Stimulated activated CD8-positive, alpha-beta memory T cell treated with anti-CD3 and anti-CD28 coated beads, Interleukin-7, amount 100 ng/mL, for 24 hours (primary cell): ENCODE measurements at places on chromosomes 5 and 9.
A peak's percentile ranks its signal among the peaks of the same experiment; 100 is the strongest.

DNA sequence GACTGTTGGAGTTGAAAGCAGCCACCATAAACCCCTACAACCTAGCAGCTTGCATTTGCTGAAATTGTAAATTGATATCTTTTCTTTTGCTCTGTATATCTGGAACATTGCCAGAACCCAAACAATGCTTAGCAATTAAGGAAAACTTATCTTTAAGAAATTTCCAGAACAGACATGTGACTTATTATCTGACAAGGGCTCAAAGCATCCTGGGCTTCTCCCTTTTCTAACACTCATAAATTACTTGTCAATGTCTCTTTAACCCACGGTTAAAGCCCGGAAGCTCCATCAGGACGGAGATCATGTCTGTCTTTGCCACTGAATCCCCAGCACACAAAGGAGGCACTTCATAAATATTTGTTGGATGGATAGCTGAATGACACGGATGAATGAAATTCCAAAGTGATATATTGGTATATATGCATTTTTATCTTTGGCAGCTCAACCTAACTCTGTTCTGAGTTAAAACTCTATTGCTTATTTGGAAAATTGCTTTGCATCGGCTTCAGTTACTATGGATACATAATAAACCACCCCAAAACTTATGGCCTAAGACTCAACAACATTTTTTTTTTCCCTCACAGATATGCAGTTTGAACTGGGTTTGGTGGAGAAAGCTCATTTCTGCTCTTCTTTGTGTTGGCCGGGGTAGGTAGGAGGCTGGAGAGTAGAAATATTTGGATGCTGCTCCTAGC lies 103.1 kb upstream of the CLINT1 start:
- DNase-seq = no peak

DNA sequence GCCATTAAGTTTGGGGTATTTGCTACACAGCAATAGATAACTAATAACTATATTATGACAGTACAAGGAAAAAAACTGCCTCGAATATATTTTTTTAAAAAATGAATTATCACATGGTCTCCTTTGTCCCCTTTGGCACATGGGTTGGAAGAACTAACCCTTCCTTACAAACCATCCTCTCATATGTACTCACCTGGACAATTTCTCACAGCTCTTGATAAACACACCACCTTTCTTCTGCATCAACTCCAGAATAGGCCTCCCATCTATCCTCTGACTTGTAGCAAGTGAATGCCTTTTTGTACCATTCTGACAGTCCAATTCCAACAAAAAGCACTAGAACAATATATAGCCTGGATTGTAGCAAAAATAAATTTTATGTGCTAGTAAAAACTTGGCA lies 78.7 kb upstream of the LARP1 start:
- DNase-seq = no peak

- no peak for DNase-seq
These were observed 34.0 kb downstream of the IDNK start for GRCh38 chr9:83656952-83657351.

DNA sequence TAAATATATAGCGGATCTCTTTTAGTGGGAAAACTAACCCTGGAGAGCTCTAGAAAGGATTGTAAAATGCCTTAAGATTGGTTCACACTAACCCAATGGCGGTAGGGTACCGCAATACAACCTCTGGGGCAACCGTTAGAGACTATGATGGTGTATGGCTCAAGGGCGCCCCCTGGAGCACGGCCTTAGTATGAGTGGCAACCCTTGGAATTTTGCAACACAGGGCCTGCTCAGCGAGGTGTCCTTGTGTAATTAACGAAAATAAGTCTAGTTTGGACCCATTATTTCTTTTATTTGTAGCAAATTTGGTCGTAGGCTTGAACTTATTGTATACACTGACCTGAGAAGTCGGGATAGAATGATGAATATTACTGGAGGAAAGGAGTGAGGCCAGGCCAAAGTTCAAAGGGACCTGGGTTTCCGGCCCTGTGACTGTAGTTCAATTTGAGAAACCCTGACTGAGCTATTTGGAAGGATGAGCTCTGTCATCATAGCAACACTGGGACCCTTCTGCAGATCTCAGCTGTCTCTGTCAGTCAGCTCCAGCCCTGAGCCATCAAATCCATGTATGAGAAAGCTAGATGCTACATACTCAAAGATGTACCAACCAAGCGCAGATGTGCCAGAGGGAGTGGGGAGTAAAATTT lies 54.8 kb downstream of the CAMK4 start:
- DNase-seq = peak; percentile 85

DNA sequence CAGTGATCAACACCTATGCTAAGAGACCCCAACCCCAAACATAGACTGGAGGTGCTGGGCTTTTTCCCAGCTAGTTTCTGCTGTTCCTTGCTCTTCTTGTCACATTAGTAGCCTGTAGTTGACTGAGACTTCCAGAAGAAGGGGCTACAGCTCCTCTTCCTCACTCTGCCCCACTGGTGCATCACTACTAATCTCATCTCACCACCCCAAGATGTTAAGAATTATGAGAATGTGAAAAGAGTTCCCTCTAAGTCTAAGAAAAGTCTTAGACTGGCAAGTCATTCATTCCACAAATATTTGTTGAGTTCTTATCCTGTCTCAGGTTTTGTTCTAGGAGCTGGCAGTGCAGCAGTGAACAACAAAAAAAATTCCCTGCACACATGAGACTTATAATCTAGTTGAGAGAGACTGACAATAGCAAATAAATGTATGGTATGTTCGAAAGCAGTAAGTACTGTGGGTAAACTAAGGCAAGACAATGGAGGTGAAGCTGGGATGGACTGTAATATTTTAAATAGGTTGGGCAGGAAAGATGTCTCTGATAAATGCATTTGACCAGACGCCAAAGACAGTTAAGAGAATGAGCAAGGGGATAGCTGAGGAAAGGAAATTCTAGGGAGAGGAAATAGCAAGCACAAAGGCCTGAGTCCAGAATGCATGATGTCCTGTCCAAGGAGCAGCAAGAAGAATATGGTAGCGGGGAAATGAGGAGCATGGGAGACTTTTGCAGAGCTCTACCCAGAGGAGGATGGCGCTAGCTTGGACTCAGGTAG lies 92.3 kb downstream of the PTCD2 start:
- DNase-seq = no peak

GRCh38 chr9:33378121-33378795 lies 24.1 kb downstream of the AQP7 start:
- DNase-seq = no peak

- no peak for DNase-seq
These were observed 3.3 kb upstream of the TTC39B start for GRCh38 chr9:15310107-15310850.

GRCh38 chr5:145981589-145982571 lies 45.5 kb downstream of the SH3RF2 start:
- DNase-seq = no peak

- DNase-seq = no peak
These were observed 20.1 kb downstream of the FIBCD1 start for GRCh38 chr9:130918826-130919558.

DNA sequence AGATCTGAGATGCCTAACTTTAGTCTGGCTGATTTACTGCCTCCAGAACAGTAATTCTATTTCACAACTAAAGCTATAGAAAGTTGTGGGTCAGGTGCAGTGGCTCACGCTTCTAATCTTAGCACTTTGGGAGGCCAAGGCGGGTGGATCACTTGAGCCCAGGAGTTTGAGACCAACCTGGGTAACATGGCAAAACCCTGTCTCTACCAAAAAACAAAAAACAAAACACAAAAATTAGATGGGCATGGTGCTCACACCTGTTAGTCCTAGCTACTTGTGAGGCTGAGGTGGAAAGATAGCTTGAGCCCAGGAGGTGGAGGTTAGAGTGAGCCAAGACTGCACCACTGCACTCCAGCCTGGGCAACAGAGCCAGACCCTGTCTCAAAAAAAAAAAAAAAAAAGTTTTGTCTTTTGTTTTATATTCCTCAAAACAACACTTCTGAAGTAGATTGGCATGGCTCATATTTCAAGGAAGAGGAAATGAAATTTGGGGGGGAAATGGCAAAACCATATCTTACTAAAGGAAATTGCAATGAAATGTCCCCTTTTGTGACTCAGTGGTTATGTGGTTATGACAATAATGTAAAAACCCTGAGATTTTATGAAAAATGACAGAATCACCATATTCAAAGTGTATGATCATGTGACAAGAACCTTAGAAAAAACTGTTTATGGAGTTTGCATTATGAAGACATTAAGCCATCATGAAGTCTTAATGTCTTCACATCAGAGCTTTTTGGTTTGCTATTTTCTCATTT lies 16.2 kb downstream of the FNBP1 start:
- no peak for DNase-seq

- DNase-seq = no peak
These were observed 26.2 kb upstream of the SHC3 start for GRCh38 chr9:89204801-89205200.

DNA sequence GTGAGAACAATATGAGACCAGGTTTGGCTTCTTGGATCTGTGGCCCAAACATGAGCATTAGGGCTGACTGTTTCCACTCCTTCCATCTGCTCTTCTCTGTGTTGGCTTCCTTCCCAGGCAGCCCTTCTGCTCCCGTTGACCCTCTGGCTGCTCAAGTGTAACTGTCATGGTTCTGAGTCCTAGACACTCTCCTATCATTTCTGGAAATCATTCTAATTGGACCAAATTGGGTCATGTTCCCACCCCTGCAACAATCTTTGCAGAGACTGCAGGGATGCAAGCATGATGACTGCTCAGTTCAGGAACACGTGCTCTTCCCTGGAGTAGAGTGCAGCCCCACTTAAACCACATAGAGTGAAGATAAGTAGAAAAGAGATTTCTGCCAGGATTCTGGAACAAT lies 741.4 kb downstream of the TAF11L14 start:
- no peak for DNase-seq

GRCh38 chr9:88835038-88835466 lies 156.2 kb upstream of the S1PR3 start:
- no peak for DNase-seq

- no peak for DNase-seq
These were observed 342.5 kb downstream of the SPATA31D1 start for GRCh38 chr9:82331079-82331478.

- DNase-seq = no peak
These were observed 332.0 kb downstream of the TRIM32 start for GRCh38 chr9:117018966-117019617.

- no peak for DNase-seq
These were observed 16.3 kb downstream of the SH2D3C start for GRCh38 chr9:127762111-127762676.

DNA sequence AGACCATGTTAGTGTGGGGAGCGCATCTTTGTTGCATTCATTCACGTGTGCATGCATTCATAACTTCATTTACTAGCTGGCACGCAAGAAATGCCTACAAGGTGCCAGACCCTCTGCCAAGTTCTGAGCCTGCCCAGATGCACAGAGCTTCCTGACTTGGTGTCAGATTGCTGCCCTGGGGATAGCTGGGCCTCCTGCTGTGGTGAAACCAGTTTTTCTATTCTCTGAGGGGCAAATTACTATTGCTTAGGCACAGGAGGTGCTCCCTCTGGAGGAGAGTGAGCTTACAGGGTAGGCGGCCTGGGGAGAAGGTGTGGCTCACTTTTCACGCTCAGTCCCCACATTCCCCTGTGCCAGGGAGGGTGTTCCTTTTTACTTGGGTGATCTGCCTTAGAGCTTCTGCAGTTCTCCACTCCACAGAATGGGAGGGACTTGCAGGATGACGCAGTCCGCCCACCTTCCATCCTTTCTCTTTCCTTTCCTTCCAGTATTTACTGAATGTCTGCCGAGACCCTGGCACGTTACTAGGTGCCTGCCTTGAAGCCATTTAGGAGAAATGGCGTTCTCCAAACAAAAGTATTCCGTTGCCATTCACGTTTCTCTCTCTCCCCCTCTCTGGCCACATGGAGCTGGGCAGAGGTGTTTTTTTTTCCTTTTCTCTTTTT lies 27.9 kb upstream of the CTNNA1 start:
- no peak for DNase-seq

DNA sequence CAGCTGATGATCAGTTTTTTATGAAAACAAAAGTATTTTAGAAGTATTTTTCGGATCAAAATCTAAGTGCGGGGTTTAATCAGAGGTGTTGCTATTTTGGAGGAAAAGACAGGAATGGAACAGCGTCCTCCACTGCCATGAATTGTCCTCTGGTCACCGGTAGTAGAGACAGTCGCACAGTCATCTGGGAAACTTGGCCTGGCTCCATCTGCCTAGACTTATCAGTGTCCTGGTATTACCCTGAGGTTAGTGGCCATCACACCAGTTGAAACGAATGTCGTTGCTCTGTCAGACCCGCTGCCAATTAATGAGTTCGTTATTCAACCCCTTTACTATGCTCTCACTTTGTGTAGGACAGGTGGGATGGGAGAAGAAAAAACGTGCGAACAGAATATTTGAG lies 8.2 kb downstream of the TLX3 start:
- DNase-seq = no peak

- no peak for DNase-seq
These were observed 42.5 kb upstream of the RXRA start for GRCh38 chr9:134283692-134284265.

DNA sequence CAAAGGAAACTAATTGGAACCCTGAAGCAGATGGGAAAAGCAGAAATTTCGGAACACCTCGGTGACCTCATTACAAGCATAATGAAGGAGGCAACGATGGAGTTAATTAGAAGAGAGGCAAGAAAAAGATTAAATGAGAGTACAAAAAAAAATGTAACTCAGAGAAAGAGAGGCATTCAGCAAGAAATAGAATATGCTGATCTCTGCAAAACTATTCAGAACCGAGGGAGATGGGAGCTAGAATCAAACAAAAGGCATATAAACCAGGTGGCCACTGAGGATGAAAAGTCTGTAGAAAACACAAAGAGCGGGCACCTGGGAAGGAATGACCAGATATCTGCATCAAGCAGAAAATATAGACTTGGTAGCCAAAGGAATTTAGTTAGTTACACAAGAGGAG lies 118.9 kb downstream of the CETN3 start:
- no peak for DNase-seq

DNA sequence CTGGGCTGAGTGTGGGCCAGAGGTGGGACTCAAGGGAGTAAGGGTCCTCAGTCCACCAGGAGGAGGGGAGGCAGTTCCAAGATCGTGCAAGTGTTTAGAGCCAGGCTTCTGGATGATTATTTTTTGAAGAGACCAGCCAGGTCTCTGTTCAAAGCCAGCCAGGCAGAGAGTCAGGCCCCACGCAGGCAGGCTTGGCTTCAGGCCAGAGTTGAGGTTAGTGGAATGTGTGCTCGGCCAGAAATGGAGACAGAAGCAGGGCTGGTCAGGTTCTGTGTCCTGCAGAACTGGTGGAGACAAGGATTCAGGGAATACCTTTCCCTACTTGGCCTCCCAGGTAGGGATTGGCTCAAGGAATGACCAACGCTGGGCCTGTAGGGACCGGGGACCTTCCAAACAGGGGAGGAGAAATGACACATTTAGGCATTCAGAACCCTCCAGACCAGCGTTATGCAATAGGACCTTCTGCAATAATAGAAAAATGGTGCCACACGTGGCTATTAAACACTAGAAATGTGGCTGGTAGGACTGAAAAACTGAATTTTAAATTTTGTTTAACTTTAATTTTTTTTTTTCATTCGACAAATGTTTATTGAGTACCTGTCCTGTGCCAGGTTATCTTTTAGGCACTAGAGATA lies 106.2 kb downstream of the CMYA5 start:
- DNase-seq = no peak

GRCh38 chr5:64147849-64148441 lies 17.7 kb upstream of the RNF180 start:
- DNase-seq = no peak
